ENCODE measurements at places on chromosomes 5 and 9.

GRCh38 chr5:170569101-170569500 lies 65.3 kb downstream of the KCNIP1 start:
- no peak for DNase-seq

GRCh38 chr9:40928803-40929487 lies 199.5 kb downstream of the FOXD4L6 start:
- no peak for DNase-seq

GRCh38 chr9:137453643-137454081 lies 5.5 kb downstream of the NSMF start:
- peak; percentile 76 for DNase-seq

GRCh38 chr5:181151146-181151545 lies 3.8 kb downstream of the OR2V2 start:
- no peak for DNase-seq

DNA sequence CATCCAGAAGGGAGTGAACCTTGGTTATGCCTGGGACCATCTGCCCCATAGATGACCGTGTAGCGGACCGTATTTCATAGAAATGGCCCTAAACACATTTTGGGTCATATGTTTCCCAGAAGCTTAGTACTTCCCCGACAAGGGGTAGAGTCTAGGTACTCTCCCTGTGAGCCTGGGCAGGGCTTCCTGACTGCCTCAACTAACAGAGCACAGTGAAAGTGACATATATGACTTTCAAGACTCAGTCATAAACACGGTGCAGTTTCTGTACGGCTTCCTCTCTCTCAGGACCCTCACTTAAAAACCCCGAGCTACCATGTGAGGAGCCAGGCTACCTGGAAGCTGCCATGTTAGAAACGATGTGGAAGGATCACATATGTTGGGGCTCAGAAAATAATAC lies 20.9 kb downstream of the C9orf57 start:
- DNase-seq: no peak

GRCh38 chr5:119361594-119362125 lies 5.8 kb downstream of the TNFAIP8 start:
- DNase-seq: no peak

GRCh38 chr9:26779062-26779461 lies 113.5 kb downstream of the CAAP1 start:
- DNase-seq: no peak

- DNase-seq: no peak
Measured at GRCh38 chr5:108167174-108167573, 214.7 kb downstream of the FBXL17 start.

DNA sequence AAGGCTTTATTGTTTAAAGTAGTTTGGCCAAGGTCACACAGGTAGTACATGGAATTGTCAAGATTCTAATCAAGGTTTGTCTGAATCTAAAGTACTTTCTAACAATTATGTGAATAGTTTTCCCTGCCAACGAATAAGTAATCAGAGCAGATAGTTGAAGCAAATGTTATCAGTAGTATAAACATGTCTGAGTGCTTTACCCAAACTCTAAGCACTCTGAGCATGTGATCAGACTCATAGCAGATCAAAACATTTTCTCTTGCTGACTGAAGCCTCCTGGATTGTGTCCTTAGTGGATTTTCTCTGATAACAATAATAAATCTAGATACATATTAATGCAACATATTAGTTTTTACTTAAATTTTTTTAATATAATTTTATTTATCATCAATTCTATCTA lies 995.0 kb downstream of the EFNA5 start:
- DNase-seq: no peak

DNA sequence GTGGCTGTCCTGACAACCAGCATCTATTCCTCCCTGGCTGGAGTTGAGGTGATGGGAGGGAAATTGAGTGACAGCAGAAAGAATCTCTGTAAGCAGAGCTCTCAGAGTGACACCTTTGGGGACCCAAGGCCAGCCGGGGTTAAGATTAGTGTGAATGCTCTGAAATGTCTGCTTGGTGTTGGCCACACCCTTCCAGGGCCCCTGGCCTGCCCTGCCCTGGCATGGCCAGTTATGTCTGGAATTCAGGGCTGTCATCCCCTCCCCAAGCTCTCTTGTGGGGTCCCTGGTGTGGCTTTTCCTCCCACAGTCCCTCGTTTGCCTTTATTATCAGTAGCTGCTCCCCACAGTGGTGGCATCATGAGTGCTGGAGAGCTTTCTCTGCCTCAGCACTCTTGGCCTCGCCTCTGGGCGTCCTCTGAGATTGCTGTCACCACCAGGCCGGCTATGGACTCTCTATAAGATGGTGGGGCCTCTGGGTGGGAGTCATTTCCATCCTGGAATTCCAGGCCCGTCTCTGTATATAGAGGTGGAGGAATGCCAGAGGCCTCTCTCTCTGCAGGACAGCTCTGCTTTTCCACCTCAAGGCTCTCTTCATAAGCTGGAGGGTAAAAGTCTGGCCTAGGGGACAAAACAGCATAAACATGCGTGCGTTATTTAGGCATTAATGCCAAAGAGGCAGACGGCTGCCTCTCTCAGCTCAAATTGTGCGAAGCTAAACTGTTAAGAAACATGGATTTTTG lies 3.6 kb downstream of the TMEM252 start:
- DNase-seq: no peak

DNA sequence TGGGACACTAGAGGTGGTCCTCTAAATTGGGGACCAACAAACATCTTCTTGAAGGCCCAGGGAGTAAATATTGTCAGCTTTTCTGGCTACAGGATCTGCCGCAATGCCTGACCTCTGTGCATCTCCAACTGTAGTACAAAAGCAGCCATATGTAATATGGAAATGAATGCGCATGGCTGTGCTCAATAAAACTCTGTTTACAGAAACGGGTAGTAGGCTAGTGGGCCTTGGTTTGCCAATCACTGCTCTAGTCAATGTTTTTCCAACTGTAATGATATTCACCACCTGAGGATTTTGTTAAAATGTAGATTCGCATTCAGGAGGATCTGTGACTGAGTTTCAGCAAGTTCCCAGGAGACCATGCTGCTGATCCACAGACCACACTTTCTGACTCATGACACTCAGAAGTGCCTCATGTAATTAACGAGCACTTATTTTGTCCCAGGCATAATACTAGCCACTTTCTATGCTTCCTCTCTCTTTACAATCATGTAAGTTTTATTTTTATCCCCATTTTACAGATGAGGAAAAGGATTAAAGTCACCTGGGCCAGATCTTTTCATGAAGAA lies 96.9 kb downstream of the MED27 start:
- DNase-seq: no peak

GRCh38 chr9:94687451-94687850 lies 39.0 kb upstream of the AOPEP start:
- DNase-seq: no peak

- no peak for DNase-seq
Measured at GRCh38 chr9:74783408-74783807, 104.3 kb downstream of the TRPM6 start.

DNA sequence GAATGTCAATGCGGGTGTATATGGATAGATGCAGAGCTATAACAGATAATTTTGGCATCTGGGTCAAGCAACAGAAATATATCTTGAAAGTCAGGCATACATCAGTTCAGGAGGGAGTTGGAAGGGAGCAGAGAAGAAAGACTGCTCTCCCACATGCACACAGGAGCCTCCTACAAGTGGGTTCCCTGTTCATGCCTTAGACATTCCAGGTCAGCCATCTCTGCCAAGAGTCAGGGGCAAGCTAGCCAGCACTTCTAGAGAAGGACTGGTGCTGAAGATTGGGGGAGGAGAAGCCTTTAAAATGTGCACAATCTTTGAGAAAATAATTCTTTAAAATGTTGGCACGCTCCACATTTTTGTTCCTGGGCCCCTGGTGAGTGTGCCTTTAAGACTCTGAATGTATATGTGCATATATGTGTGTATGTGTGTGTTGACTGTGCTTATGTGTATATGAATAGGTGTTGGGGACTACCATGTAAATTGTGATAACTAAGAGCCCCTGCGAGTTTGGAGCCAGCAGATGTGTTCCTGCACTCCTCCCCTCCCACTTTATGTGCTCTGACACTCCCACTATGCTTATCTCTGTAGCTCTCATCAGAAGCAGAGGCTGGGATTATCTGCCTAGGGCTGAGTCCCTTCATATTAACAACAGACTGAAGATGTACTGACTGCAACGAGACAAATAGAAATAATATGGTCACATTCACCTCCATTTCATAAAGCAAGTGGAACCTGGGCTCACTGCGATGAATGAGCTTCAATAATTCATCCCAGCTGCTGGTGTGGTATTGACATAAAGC lies 21.5 kb upstream of the DELE1 start:
- DNase-seq: no peak

- DNase-seq: no peak
Measured at GRCh38 chr5:143234162-143234842, 169.2 kb downstream of the NR3C1 start.

- no peak for DNase-seq
Measured at GRCh38 chr9:34227445-34227844, 48.6 kb downstream of the UBAP1 start.

DNA sequence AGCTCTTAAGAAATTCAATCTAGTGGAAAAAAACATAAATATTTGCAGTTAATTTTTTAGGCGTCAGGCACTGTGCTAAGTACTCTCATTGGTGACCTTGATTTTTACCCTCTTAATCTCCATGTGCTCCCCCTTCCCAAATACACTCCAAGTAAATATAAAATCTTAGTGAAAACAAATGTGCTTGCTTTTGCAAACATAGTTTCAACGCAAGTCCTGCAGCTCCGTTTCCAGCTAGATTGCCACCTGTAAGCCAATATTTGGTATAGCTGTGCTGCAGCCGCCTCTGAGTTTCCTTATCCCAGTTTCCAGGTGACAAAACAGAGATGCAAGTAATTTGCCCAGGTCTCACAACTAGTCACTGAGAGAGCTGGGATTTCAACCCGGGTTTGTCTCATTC lies 1.9 kb upstream of the MTMR12 start:
- no peak for DNase-seq

GRCh38 chr9:18632632-18633403 lies 158.9 kb downstream of the ADAMTSL1 start:
- DNase-seq: no peak

Data from hematopoietic multipotent progenitor cell treated with erythropoietin and hydrocortisone succinate and interleukin-3 and kit ligand, for 17 days (in vitro differentiated cells).